Panc1 (cell line): ENCODE measurements at places on chromosomes 13 and 19. TPM values are rescaled to one million over a fixed set of nuclear protein-coding genes. Genes with fewer than 3 reads are reported as not detected.

Gene KLF16
- 79.3 TPM for total RNA-seq

Gene ERF
- total RNA-seq = 85.7 TPM

Gene KCNC3
- total RNA-seq = 10.8 TPM

Gene TSEN34
- 194 TPM for total RNA-seq

Gene OR7C1
- not detected for total RNA-seq

Gene PSG5
- total RNA-seq = not detected

Gene FAM124A
- total RNA-seq = 1.1 TPM

Gene ANGPTL8
- not detected for total RNA-seq
